ENCODE measurements at places on chromosomes 16 and 17.

DNA sequence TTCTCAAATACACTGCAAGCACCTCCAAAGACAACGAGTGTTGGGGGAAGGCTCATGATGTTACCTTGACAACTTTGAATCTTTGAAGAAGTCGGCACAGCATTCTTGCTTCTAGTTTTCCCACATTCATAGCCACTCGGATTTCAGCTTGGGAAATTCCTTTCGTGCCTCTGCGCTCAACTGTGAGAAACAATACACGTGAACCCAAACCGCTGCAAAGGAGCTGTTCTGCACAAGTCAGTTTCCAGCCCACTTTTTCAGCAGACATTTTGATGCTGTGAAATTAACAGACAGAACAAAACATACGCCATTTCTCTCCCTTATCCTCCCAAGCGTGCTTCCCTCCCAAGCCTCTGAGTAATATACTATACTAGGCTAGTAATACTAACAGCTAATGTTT is 41.2 kb downstream of the GTF3C1 start:
- no peak for DNase-seq

DNA sequence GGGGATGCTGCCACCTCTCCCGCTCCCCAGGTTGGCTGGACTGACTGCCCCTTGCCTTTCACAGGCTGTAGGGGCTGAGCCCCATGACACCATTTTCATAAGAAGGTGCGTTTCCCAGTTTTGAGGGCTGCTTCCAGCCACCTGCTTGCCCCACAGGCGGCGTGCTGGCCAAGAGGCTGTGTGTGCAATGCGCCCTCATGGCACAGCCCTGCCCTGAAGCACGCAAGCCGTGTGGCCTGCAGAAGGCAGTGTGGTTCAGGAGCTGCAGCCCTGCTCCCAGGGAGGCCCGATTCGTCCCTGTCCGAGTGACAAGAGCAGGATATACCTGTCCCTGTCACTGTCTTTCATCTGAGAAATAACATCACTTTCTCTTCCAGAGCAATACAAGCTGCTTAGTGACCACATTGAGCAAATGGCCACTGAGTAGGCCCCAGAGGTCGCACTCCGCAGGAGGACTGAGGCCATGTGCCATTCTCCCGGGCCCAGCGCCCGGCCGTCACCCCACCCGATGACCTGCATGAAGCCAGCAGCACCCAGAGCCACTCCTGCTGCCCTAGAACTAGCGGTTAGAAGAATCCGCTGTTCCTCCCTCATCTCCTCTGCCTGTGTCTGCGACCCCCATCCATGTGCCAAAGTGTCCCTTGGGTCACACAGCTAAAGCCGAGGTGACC is 24.2 kb downstream of the CIBAR2 start:
- DNase-seq = no peak

DNA sequence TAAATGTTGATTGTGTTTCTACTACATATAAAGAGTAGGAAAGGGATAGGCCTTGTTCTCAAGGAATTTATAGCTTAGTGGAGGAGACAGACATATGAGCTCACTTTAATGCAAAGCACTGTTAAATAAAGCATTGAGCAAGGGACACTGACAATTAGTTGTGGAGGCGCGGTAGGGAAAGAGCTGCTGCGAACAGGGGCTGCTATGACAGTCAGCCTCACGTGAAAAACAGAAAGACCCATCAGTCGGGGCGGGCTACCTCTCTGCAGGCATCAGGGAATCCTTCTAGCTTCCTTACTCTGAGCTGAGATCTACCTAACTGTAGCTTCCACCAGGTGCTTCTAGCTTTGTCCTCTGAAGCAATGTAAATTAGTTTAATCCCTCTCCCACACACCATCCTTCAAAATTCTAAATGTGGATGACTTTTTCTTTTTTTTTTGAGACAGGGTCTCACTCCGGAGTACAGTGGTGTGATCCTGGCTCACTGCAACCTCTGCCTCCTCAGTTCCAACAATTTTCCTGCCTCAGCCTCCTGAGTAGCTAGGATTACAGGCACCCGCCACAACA is 129.9 kb upstream of the ZFHX3 start:
- DNase-seq = no peak

DNA sequence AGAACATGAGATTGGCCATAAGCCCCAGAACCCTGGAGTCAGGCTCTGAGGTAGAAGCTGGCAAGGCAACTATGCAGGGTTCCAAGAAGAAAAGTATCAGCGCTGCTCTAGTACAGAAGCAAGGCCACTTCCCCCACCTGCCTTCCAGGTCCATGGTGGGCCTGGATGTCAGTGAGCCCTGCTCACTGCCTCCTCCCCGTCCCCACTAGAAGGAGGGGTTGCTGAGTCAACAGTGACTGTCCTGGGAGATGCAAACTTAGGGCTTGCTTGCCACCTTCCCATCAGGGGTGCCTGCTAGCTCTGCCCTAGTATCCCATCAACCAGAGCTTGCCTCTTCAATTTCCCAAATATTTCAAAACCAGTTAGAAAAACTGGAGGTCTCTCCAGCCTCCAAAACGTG is 29.6 kb upstream of the SREBF1 start:
- DNase-seq = no peak

- DNase-seq = peak; percentile 22
Observed at GRCh38 chr17:66190738-66191592, 968 bp downstream of the CEP112 start.

DNA sequence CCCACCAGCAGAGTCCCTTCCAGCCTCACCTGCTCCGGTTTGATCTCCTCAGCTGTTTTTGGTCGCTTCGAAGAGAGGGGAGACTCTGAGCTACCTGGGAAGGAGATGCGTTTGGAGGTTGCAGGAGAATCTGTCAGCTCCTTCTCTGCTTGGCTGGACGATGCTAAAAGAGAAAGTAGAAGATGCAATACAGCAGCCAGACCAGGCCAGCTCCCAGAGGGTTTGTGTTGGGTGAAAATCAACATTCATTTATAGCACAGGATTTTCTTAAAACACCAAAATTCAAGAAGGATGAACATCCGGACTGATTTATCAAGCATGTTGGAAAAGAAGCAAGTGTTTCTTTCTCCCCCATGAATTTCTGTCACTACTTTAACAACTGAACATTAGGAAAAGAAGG is 236.1 kb downstream of the ZFHX3 start:
- no peak for DNase-seq

- no peak for DNase-seq
Observed at GRCh38 chr16:57184887-57185445, 873 bp downstream of the PSME3IP1 start.

GRCh38 chr17:69447726-69448125 is 33.2 kb downstream of the MAP2K6 start:
- DNase-seq = no peak

DNA sequence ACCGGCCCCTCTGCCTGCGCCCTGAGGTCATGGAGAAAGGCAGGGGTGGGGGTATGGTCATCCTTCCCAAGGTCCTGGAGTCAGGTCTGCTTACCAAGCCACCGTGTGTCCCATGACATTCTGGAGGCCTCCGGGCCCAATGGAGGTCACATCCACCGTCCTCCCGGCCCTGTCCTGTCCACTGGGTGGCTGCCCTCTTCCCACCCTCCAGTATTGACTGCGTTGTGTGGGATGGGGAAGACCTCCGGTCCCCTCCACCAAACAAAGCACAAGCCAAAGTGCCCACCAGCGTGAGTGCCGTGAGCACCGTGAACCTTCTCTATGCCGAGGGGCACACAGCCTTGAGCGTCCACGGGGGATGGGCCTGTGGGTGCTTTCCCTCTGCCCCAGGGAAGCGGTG is 37.2 kb downstream of the LMF1 start:
- no peak for DNase-seq

DNA sequence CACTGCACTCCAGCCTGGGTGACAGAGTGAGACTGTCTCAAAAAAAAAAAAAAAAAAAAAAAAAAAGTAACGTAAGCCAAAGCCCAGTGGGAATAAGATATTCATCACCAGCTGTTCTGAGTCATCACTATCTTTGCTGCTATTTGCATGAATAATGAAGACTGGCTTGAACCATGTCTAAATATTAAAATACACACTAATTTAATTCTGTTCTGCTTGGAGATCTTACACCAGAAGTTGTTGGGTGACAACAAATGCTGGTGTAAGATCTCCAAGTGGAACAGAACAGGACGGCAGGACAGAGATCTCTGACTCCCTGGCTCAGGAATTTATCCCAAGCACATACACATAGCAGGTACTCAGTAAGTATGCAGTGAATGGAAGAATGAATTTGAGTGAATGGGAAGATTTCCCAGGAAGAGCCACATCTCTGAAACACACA is 19.6 kb downstream of the DNAH17 start:
- peak; percentile 32 for DNase-seq

DNA sequence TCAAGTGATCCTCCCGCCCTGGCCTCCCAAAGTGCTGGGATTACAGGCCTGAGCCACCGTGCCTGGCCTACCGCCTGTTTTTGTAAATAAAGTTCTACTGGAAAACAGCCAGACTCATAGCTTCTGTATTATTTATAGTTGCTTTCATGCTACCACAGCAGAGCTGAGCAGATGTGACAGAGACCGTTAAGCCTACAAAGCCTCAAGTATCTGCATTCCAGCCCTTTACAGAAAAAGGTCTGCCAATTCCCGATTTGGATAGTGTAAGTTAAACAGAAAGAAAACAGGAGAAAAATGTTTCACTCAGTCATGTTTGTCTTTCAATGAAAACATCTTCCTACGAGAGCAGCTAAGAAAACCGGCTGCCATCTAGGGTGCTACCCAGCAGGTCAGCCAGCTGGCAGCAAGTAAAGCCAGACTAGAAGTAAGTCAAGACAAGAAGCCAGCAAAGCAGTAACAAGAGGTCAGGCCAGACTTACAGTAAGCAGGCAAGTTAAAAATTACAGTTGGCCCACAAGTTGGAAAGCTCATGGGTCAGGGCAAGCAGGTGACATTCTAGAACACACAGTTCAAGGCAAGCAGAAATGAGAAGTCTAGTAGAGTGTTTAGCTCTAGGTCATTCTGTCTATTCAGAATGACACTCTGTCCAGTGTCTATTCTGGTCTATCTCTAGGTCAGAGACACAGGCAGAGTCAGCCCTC is 17.7 kb downstream of the NCBP3 start:
- no peak for DNase-seq

DNA sequence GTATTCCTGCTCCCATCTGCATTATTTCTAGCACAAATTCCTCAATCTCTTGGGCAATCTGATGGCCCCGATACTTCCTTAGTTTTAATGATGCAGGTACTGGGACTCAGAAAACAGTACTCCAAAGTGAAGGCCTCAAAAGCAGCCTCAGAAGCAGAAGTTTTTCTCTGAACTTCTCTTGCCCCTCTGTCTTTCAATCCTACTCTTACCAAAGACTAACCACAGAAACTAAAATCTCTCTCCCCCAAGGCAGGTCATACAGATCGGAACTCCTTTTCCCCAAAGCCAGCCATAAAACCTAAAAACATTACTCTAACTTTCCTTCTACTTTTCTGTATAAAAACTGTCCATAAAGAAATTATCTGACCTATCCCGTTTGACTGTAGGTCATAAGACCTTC is 103.5 kb downstream of the HS3ST3A1 start:
- DNase-seq = no peak

- DNase-seq = no peak
Observed at GRCh38 chr17:63974594-63975192, 2.0 kb upstream of the SCN4A start.

- no peak for DNase-seq
Observed at GRCh38 chr16:30184891-30185682, 1.7 kb downstream of the CORO1A start.

DNA sequence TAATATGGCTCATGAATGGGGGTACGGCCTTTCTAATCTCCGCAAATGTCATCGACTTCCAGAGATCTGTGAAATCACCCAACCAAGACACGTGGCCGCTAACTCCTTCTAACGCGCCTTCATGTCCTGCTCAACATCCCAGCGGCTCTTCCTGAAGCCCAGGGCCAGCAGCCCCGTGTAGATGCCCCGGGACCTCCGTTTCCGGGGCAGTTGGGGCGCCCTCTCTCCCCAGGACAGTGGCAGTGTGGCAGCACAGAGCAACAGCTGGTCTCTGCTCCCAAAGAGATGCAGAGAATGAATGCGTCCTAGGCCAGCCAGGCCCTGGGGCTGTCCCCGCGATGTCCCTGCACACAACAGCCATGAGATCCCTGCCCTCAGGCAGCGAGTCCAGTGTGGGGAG is 153.5 kb downstream of the RBFOX3 start:
- no peak for DNase-seq

GRCh38 chr16:1688807-1689560 is 10.9 kb downstream of the JPT2 start:
- no peak for DNase-seq

GRCh38 chr17:34596920-34597319 is 17.5 kb downstream of the TMEM132E start:
- DNase-seq = no peak

DNA sequence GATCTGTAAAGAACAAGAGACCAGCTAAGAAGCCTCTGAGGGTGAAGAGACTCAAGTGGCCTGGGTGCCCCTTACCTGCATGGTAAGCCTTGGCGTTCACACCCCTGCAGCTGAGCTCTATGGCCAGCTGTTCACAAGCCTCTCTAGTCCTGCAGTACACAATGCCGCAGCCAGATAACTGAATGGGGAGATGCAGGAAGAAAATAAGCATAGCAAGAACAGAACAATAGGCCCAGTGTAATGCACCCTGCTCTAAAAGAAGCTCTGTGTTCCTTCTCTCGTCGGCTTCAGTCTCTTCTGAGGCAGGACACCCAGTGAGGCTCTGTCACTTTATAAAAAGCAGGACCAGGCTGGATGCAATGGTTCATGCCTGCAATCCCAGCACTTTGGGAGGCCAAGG is 5.4 kb downstream of the RECQL5 start:
- no peak for DNase-seq

GRCh38 chr16:20114356-20114755 is 40.7 kb upstream of the GPR139 start:
- no peak for DNase-seq

DNA sequence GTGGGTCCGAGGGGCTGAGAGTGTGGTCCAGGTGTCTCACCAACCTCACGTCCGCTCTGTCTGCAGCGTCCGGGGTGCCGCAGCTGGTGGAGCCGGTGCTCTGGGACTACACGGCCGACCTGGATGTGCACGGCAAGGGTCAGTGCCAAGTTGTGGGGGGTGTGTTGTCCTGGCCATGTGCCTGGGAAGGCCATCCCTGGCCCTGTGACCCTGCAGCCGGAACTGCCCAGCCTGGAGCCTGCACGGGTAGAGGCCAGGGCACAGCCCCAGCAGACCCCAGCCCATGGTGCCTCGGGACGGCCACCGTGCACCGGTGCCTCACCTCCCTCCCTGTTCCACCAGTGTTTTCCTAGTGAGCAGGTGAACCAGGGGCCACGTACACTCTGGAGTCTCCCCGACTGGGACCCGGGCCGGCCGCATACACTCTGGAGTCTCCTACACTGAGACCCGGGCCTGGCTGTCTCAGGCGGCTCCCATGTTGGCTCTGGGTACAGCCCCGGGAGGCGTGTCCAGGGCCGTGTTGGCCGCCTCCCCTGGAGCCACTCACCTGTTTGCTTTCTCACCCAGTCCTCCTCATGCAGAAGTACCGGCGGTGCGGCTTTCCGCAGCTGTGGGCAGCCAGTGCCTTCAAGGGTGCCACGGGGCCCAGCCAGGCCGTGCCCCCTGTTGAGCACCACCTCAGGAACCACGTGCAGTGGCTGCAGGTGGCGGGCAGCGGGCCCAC is 13.8 kb downstream of the CYBC1 start:
- DNase-seq = no peak

- DNase-seq = peak; percentile 40
Observed at GRCh38 chr16:81694494-81695280, 84.4 kb upstream of the PLCG2 start.

- no peak for DNase-seq
Observed at GRCh38 chr17:1548032-1548431, 14.6 kb downstream of the PITPNA start.
